ENCODE measurements at places on chromosomes 2 and 18.
A peak's percentile ranks its signal among the peaks of the same experiment; 100 is the strongest.

GRCh38 chr2:197264332-197264731 is 46.2 kb downstream of the ANKRD44 start:
- no peak for DNase-seq

- DNase-seq, result no peak
Measured at GRCh38 chr2:31446848-31447247, 32.3 kb upstream of the XDH start.

DNA sequence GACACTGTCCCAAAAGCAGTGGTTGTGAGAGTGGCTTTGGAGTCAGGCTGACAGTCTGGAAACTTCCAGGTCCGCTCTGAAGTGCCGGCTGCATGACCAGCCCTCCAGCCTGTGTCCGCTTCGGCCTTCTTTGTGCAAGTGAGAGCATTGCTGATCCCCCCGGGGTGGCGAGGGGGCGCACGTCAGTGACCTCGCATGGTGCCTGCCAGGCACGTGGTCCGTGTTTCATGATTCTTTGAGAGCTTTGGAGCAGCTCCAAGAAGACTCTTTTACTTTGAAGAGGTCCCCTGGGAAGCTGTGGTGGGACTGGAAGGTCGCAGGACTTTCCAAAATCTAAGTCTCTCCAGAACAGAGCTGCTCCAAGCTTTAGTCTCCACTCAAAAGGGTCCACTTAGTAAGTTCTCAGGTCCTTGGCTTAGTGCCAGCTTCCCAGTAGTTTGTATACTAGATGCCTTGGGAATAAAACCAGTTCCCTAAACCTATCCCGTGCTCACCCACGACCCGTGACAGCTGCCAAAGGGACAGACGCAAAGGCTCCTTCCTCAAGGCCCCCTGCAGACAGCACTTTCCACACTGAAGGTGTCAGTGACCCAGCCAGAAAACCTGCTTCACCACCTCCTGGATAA is 68.8 kb downstream of the ADI1 start:
- no peak for DNase-seq

DNA sequence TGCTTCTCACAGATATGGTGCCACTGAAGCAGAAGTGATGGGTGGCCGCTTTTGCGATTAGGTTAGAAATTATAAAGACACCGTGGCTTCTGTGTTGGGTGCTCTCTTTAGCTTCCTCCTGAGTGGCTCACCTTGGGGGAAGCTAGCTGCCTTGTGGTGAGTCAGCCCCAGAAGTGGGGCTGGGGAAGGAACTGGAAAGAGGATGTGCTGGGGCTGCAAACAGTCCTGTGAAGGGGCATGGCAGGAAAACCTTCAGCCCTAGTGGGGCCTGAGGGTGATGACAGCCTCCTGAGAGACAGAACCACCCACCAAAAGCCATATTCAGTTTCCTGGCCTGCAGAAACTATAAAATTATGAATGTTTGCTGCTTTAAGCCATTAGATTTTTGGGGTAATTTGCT is 8.9 kb upstream of the ASB18 start:
- no peak for DNase-seq

DNA sequence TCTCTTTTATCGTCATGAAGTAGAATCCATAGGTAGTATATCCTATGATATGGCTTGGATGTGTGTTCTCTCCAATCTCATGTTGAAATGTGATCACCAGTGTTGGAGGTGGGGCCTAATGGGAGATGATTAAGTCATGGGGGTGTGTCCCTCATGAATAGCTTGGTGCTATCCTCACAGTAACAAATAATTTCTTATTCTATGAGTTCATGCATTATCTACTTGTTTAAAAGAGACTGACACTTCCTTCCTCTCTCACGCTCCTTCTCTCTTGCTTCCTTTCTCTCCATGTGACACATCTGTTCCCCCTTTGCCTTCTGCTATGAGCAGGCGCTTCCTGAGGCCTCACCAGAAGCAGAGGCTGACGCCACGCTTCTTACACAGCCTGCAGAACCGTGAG is 165.6 kb downstream of the MREG start:
- DNase-seq, result no peak

DNA sequence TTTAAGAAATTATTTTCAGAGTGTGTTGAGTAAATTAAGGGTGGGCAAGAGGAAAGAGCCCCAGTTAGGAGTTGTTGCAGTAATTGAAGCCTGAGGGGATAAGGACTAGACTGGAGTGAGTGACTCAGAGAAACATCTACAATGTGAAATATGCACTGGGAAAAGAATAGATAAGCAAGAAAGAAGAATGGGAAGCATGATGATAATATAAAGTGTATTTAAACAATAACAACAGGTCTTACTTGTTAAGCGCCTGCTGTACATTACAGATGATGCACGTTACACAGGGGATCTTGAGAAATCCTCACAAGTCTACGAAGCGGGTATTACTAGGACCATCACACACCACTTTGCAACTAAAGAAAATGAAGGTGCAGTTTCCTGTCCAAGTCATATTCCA is 73.6 kb upstream of the STK17B start:
- no peak for DNase-seq

GRCh38 chr2:132620115-132620514 is 49.9 kb downstream of the LYPD1 start:
- DNase-seq, result no peak

DNA sequence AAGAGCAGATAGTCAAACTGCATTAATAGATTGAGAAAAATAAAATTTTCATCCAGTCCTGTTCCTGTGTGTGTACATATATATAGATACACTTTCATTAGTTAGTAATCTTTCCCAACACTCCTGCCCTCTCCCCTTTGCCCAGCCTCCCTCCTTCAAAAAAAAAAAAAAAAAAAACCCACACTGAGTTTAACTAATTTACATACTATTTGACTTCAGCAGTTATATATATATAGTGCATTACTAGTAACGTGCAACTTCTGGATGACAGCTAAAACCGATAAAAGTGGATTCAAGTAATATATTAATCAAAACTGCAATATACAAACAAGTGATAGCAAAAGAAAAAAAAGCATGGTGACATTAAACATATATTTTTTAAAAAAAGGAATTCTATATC is 1.4 kb downstream of the FIGN start:
- DNase-seq, result no peak

- DNase-seq, result no peak
Measured at GRCh38 chr2:24454294-24454693, 36.8 kb upstream of the NCOA1 start.

DNA sequence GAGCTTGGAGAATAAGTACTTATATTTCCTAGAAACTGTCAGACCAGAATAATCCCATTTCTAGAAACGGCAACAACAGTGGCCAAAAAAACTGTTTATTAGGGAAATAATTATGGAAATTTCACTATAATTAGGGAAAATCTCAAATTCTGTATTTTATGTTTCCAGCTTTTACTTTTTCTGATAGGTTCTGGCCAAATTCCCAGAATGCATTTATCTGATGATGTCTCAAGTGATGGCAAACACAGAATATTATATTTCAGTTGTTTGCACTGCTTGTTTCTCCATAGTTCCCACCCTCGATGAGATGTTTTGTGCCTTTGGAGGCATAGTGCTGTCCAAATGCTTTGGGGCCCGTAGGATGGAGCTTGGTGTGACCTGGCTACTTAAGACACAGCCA is 66.9 kb downstream of the AFF3 start:
- DNase-seq, result no peak

- no peak for DNase-seq
Measured at GRCh38 chr18:35024196-35024595, 17.0 kb upstream of the MAPRE2 start.

GRCh38 chr18:74682141-74682990 is 84.7 kb downstream of the ZNF407 start:
- DNase-seq, result no peak

DNA sequence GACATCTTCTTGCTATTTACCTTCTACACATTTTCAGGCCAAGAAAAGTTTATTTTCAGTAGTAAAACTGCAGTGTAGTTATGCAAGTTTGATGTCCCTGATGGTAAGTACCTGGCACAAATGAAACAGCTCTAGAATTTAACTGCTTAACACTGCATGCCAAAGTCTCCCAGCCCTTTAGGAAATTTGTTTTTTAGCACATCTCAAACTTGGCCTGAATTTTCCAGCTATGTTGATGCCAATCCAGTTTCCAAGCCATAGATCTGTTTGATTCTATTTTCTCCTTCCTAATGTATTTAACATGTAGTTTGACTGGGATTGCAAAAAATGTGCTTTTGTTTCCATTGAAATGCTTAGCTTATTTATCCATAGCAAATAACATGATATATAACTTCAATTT is 29.3 kb upstream of the ZNF385B start:
- no peak for DNase-seq

DNA sequence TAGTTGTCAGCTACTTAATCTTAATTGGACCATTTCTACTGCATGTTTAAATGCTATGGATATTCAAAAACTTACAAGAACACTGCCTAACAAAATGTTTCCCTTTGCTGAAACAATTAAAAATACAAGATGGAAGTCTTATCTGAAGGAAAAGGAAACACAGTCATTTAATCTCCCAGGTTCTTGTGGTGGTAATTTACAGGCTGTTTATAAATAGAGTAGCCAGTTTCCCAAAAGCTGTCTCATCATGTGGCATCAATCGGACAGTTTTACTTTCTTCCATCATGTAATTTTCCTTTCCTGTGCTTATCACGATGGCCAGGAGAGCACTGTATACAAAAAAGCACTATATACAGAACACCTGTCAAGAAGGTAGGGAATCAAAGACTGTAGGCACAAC is 368.1 kb downstream of the ZEB2 start:
- DNase-seq, result no peak

DNA sequence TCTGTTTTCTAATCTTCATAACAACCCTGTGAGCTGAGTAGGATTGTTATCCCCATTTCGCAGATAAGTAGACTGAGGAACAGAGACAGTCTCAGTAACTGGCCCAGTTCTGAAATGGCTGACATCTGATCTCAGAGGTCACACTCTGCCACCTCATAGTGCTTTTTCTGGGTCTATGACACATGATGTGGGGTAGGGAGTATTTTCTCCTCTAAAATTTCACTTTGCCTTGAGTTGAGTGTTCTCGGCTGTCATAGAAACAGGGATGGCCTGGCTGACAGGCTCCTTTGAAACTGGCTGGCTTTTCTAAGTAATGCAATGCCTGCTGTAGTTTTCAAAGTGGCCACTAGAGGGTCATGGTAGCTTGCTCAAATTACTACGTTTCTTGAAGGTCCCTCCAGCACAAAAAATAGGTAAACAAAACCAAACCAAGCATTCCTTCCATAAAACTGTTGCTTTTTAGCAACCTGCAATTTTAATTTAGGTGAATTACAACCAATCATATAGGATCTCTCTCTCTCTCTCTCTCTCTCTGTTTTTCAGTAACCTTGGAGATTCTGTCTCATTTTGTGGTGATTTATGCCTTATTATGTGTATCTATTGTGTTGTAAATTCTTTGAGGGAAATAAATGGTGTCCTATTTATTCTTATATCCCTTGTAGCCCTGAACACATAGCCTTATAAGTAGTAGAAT is 84.2 kb upstream of the TTN start:
- peak; percentile 25 for DNase-seq

GRCh38 chr2:37625796-37626571 is 45.5 kb downstream of the CDC42EP3 start:
- DNase-seq, result no peak

DNA sequence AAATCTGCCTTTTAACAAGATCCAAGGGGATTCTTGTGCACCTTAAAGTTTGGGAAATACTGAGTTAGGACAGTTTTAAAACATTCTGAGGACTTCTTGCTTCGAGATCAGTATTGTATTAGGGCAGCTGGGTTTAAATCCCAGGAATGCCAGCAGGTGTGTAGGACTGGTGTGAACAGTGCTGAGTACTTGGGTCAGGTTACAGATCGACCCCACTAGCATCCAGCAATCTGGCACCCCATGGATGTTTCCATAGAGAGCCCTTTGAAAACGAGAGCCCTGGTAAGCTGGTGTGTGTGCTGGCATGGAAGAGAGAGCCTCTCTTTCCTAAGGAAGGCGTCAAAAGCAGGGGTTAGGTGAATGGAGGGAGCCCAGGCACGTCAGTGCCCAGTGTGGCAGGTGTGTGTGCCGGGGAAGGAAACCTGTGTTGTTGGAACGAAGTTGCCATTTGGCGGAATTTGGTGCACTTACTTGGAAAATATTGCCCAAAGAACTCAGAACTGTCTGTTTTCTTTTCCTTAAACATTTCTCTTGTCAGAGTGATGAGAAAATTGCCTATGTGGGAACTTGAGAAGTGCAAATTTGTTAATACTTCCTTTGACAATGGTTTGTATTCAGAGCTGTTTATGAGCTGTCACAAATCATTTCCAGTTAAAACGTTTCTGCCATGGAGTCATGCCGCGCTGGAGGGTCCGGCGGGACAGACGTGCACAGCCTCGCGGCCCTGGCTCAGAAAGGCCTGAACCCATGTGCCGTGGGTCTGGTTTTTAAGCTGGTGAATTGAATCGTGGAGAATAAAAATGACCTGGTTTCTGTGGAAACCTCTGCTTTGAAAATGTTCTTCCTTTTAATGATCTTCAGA is 38.1 kb downstream of the LDLRAD4 start:
- no peak for DNase-seq

DNA sequence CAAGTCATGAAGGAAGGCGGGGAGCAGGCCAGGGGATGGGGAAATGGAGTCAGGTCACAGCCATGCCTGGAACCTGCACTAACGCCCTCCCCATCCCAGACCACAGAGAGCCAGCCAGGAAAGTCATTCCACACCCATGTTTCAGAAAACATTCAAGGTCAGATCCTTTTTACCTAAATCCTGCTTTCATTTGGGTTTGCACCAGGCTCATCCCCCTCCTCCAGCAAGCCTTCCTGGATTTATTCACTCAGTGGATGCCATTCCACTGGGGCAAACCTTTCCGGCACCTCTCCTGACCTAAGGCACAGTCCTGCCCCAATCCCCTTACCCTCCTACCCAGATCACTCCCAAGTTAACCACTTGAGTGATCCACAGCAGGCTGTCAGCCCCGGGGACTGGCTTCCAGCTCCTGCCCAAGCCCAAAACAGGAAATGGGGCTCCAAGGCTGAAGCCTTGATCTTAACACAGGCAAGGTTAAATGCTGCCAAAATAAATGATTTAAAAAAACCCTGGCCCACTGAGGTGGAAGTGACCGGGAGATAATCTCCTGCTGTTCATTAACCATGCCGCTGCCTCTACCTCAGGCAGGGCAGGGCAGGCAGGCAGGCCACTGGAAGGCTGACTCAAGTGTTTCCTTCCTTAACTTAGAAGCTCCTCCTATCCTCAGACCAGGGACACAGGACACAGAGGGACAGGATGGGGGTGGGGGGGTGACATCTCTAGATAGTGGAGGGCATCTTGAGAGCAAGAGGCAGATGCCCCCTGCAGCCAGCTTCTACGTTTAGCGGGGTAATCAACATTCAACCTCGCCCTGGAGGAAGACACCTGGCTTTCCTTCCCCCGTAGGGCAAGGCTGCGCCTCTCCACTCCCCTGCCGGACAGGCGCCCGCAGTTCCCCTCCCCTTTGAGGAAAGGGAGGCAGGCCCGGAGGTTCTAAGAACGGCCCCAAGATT is 1.4 kb downstream of the RAB11FIP5 start:
- DNase-seq, result peak; percentile 88

DNA sequence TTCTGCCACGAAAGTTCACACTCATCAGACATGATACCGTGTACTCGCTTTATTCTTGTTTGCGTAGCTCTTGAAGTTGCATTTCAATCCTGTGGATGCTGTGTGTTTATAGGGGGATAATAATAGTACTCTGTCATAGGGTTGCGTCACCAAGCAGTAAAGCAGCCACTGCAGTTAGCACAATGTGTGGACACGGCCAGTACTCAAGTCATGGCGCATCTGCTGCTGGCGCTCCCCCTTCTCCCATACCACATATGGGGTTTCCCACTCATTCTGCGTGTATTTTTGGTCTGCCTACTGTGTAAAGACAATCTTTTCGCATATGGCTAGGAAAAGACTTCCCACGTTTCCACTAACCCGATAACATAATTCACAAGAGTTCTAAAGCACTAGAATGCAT is 2.1 kb upstream of the ZBTB14 start:
- DNase-seq, result no peak

Measured in RCC 7860 (cell line).